NCI-H2171 treated with DMSO at 0.1 percent for 48 hours (cell line): ENCODE measurements at places on chromosomes 7 and 10.

DNA sequence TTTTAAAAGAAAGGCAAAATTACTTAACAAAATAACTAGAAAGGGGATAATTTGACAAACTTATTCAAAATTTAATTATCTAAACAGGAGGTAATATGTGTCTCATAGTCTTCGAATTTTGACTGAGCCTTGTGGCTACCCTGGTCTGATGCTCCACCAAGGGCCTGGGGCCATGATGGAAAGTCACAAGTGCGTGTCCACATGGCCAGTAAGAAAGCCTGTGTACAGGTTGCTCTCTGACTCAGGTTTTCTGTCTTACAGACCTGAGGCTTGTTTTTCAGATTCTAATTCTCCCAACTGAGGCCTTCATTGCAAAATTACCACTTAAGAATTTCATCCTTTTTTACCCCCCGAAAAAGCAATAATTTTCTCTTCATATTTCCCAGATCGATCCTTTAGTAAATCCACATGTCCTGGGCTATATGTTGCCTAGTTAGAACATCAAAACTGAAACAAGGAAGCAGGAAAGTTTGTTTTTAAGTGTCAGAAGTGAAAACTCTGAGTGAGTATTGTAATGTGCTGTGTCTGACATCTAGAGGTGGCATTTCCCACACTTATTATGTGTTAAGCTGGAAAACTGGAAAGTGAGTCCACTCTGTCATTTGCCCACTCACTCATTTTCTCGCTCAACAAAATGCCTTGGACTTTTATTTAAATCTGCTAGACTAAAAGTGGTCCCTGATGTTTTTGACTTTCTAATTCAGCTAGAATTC is 10.0 kb downstream of the CYP3A43 start:
- no peak for DNase-seq

DNA sequence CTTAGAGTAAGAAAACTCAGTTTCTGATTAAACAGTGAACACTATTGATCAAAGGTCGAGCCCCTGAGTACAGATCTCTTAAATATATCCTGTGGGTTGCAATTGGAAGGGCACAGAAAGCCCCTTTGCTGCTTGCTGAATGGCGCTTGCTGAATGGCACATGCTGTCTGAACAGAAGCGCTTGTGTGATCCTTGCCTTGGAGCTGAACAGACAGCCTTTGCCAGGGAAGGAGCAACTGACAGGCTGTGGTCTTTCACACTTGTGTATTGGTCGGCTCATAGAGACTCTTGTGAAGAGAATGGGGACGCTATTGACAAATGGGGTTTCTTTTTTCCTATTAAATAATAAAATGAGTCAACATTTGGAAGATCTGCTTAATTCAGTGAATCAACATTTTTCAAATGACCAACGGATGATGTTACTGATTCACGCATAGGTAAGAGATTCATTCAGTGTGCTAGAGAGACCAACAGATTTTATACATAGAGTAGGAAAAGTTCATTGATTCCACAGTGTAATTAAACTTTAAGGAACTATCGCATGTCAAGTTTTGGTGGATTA is 99.4 kb upstream of the TNS3 start:
- DNase-seq, result no peak

DNA sequence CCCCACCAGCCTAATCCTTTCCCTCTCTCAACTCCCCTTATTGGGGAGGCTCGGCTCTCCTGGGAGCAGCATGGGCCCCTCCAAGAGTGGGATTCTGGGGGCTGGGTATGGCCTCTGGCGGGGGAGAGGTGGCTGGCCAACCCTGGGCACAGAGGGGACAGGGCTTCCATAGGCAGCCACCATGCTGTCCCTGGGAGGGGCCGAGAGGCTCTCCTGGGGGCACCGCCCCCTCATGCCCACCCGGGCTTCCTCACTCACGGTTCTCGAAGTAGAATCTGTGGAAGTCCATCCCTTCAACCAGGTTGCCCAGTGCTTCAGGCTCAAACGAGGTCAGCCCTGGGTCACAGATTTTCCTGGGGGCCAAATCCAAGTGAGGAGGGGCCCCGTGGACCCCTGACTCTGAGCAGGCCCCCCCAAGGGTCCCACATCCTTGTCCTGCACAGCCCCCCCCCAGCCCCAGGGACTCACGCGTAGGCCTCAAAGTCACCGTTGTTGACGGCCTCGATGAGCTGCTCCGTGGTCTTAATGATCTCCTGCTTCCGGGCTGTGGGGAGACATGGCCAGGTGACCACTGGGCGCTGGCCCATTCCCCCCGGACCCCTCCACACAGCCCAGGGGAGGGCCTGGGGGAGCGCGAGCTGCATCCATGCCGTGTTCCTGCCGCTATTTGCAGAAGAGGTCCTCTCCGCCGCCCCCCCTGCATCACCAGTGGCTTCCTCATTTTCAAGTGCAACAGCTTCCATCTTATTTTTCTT is 19.8 kb downstream of the YKT6 start:
- DNase-seq, result no peak

DNA sequence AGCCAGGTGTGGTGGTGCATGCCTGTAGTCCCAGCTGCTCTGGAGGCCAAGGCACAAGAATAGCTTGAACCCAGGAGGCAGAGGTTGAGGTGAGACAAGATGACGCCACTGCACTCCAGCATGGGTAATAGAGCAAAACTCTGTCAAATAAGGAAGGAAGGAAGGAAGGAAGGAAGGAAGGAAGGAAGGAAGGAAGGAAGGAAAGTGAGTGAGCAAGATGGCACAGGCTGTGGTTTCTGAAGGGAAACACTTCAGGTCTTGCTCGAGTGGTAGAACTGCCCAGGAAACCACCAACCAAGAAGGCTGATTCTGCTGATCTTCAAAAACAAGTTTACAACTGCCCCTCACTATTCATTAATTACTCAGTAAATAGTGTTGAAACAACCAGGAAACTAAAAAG is 45.2 kb downstream of the EZH2 start:
- DNase-seq, result no peak

DNA sequence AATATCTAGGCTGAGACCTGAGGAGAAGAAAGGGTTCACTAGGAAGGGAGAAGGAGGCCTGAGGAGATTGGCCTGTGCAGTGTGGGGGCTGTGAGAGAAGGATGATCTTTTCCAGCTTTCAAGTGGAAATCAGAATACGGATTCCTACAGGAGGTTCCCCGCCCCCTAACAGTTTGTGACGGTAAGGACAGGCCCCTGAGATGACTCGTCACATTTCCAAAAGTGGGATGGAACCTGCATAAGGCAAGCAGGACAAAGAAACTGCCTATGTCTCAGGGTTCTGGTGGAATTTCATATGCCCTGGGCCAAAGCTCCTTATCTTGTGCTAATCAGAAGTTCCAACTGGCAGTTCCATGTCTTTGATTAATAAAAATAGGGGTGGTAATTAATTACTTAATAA is 275.6 kb downstream of the SNX10 start:
- DNase-seq, result no peak

- DNase-seq, result peak; percentile 94
Measured at GRCh38 chr7:67619175-67619574, 622.5 kb downstream of the TYW1 start.
